Stomach (tissue), 19 donors: ENCODE measurements at places on chromosomes 7 and 10.
A peak's percentile ranks its signal among the peaks of the same experiment; 100 is the strongest.

GRCh38 chr7:55066524-55066923 is 47.7 kb downstream of the EGFR start:
- DNase-seq: no peak

DNA sequence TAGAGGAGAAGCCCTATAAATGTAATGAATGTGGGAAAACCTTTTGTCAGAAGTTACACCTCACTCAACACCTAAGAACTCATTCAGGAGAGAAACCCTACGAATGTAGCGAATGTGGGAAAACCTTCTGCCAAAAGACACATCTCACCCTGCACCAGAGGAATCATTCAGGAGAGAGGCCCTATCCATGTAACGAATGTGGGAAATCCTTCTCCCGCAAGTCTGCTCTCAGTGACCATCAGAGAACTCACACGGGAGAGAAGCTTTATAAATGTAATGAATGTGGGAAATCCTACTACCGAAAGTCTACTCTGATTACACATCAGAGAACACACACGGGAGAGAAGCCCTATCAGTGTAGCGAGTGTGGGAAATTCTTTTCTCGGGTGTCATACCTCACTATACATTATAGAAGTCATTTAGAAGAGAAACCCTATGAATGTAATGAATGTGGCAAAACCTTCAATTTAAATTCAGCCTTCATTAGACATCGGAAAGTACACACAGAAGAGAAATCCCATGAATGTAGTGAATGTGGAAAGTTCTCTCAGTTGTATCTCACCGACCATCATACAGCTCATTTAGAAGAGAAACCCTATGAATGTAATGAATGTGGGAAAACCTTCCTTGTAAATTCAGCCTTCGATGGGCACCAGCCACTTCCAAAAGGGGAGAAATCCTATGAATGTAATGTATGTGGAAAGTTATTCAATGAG is 18.9 kb downstream of the RBAK start:
- no peak for DNase-seq

DNA sequence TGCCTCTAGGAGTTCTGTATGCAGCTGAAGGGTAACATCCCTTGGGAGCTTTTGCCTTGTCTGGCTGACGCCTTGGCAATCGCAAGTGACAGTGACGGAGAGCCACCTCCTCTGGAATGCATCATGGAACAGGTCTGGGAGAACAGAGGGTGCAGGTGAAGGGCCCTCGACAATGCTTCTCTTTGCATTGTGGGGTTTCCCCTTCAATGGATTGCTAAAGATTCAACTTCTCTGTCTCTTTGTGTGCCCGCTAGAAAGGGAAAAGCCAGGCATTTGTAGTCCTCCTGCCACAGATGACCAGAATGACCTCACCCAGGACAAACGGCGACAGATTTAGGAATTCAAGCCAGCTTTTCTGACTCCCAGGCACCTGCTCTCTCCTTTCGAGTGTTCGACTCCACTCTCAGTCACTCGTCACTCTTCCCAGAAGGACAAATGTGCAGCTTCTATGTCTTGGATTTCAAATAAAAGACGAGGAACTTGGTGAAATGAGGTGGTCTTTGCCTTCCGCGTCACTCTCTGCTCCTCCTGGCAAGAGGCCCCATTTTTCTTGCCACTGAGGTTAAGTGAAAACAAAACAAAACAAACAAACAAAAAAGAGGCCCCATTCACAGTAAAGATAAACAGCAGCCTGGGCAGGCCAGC is 26.1 kb downstream of the IL2RA start:
- no peak for DNase-seq

DNA sequence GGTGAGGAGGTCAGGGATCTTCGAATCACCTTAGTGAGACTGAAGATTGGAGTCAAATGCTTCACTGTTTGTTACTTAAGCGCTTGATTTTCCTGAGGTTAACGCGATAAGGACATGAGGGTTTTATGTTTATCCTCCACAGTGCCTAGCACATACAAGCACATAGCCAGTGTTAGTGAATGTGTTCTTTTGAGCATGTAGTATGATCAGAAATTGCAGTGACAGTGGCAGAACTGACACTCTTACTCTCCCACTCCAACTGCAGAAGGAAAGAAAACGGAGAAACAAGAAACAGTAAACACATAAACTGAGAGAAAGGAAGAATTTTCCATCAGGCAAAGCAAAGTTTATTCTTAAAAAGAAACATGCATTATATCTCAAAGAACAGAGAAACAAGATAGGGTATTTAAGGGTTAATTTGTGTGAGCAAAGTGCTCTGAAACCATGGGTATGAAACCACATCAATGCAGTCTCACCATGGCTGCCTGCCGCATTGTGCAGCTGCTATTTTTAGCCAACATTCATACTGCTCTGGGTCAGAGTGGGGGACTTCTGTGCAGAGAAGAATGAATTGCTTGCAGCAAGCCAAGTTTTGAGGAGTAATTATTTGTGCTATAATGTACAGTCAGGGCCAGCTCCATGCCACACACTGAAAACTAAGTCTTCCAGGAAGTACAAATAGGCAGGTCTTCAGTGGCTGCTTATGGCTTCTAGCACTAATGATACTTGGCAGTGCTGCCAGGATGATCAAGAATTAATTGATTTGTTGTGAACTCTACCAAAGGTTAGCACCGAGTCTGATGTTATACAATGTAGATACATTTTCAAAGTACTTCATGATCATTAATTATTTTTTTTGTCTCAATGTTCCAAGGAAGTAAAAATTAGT is 152.0 kb downstream of the MACC1 start:
- peak; percentile 84 for DNase-seq

DNA sequence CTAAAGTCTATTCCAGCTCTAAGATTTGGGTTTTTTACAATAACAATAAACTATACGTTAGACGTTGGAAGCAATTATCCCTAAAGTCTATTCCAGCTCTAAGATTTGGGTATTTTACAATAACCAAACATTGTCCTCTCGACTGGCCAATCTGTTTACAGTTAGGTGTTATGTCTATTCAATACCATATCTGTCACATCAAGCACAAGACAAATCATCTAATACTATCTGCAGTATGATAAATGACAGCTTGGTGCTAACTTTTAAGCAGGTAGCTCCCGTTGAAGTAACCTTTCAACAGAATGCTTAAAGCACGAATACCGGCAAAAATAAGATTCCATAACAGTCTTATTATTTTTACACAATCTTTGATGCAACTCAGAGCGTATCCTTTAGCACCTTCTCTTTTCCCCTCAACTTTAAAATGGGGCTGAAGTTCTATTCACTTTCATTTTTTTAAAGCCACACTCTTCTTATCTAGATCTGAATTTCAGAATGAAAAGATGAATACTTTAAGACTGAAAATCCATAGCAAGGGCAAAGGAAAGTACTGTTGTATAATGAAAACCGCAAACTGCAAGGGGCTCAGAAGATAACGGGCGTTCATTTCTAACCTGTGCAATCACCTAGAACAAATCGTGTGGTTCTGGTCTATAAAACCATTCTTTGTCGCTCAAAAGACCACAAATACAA is 925 bp downstream of the H2AZ2 start:
- no peak for DNase-seq

DNA sequence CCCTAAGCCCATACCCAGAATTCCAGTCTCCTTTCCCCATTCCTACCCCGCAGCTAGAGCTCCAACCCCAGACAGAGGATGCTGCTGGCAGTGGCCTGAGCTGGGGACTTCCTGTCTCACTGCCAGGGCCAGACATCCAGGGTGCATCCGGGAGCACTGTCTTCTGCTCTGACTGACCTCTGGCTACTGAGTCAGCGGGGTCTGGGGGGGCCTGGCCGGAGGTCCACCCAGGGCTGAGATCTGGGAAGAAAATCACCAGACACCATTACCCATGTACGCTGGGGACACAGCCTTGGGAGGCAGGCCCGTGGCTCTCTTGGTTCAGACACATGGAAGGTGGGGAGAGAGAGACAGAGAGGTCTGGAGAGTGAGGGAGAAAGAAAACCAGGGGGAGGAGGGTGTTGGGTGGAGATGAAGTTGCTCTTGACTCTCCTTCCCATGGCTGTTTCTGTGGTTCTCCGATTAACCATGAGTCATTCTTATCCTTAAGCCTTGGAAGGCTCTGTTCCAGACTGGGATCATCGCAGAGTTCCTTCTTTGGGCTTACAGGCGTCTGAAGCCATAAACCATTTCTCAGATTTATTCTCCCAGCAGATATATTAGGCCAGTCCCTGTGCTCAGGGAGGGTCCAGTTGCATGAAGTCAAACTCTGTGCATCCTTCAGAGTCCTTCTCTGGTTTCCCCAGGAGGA is 23.6 kb downstream of the TSPAN15 start:
- no peak for DNase-seq

DNA sequence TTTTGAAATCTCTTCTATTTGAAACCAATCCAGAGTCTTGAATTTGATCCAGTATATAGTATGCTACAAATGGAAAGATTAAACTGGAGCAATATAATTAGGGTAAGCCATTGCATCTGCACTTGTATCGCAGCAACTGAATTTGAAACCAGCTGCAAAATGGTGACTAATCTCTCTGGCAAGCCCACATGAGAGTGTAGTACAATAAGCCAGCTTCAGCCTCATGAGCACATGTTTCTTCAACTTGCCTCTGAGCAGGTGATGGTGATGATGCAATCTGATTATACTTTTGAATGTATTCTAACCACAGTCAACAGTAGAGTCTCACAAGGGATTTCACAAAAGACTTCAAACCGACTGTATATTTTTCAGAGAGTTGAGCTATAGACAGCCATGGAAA is 829 bp upstream of the RPA3 start:
- peak; percentile 78 for DNase-seq

DNA sequence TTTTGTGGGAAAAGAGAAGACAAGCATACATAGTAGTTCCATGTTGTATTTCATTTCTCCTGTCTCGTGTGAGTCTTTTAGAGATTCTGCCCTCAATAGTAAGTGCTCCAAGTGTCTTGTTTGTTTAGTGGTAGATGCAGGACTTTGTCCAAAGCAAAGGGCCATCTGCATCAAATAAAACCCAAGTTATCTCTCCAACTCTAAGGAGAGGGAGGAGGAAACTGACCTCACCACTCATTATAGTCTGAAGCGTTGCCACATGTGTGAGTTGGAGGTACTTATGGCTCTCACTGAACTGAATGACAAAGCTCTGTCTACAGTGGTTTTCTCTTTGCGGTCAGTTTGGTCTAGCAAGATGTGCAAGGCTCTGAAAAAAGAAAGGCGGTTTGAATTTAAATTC is 272.6 kb downstream of the DOCK4 start:
- no peak for DNase-seq

- peak; percentile 2 for DNase-seq
Observed at GRCh38 chr10:112919721-112920120, 30.3 kb upstream of the TCF7L2 start.

DNA sequence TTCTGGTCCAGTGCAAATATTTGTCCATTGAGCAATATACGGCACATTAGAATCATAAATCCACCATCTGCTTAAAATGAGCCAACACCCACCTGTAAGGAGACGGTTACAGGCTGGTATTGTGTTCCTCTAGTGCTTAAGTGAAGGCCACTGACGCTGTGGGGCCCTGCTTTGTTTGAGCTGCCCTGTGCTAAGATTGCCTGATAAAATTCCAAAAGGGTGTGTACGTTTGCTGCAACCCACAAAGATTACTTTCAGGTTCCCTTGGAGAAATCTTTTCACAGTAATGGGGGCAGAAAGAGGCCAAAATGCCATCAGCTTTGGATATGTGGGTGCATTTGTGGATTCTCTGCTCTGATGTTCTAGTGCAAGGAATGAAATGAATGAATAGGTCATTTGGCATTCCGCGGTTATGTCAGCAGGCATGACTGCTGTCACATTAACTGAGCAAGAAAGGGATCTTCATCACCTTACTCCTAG is 34.4 kb downstream of the AGR3 start:
- peak; percentile 77 for DNase-seq

DNA sequence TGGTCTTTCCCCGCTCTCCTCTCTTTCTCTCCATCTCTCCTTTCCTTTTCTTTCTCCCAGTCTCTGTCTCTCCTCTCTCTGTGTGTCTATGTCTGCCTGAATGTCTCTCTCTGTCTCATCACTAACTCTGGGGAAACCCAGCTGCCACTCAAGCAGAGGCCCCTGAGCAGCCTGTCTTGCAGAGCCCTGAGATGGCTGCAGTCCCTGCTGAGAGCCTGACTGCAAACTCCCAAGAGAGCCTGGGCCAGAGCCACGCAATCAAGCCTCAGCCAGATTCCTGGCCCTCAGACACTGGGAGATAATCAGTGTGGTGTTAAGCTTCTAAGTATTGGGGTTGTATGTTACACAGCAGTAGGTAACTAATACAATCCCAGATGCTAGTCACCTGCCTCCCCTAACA is 91.5 kb downstream of the PAXIP1 start:
- no peak for DNase-seq

GRCh38 chr7:1560620-1561031 is 4.6 kb upstream of the TMEM184A start:
- no peak for DNase-seq

- DNase-seq: no peak
Observed at GRCh38 chr7:121591926-121592325, 195.8 kb upstream of the FAM3C start.

DNA sequence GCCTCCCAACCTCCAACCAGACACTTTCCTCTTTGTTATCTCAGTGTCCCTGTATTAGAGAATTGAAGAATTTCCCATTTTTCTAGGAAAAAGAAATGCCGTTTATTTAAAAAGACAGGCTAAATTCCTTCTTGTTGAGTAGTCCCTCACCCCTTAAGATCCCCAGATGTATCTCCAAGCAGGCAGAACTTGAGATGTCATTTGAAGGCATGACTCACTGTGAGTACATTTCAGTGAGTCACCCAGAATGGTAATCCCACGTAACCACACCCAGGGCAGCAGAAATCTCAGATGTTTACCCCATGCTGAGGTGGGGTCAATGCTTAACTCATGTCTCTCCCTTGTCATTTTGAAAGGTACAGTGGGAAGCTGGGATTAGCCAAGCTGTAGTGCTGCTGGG is 4.4 kb downstream of the ZNF655 start:
- no peak for DNase-seq

- DNase-seq: no peak
Observed at GRCh38 chr10:30974773-30975415, 56.8 kb downstream of the ZNF438 start.

GRCh38 chr10:33290321-33291052 is 44.0 kb downstream of the NRP1 start:
- no peak for DNase-seq

DNA sequence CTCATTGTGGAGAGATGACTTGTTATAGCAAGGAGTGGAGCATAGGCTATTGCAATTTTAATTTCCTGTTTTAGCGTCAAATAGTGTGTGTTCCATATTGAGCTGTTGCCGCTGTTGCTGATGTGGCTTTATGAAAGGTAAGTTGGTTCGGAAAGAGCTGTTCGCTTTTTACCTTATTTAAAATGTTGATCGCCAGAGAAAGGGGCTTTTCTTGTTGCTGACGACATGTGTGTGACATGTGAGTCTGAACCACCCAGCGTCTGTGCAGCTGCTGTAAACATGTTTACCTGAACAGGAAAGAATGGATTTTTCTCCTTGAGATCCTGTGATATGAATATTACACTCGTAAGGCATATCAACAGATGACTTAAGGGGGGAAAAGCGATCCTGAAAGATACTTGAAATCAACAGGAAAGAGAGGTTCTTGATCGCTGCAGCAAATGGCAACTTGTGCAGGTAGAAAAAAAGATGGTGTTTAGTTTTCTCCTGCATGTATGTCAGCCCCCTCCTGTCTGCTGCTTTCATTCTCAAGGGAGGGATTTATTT is 2.5 kb downstream of the ZEB1 start:
- DNase-seq: no peak
